ENCODE measurements at places on chromosomes 2 and 18. TPM values are rescaled to one million over a fixed set of nuclear protein-coding genes. Genes with fewer than 3 reads are reported as not detected.

The IL1RL2 gene
- total RNA-seq: not detected

The EML6 gene
- 4.0 TPM for total RNA-seq

The RESP18 gene
- not detected for total RNA-seq

The MAP2 gene
- total RNA-seq: 0.94 TPM

The NPHP1 gene
- 1.4 TPM for total RNA-seq

The CXXC1 gene
- 129 TPM for total RNA-seq

The OSR1 gene
- not detected for total RNA-seq
